ENCODE measurements at places on chromosomes 3 and 15.

DNA sequence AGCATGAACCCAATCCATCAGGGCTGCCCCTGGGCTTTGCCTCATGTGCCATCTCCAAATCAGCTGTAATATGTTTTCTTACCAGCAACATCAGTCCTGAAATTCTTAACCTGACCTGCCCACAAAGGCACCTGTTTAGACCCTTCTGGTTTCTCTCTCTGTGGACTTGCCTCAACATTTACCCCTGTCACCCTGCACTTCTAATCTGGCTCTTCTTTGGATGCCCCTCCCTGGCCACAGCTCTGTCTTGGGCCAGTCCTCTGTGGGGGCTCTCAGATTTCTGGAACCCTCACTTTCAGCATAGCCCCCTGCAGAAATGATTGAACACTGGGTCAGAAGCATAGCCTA lies 168.7 kb upstream of the STAC start:
- DNase-seq: no peak

GRCh38 chr3:12815719-12816118 lies 19.2 kb downstream of the CAND2 start:
- no peak for DNase-seq

DNA sequence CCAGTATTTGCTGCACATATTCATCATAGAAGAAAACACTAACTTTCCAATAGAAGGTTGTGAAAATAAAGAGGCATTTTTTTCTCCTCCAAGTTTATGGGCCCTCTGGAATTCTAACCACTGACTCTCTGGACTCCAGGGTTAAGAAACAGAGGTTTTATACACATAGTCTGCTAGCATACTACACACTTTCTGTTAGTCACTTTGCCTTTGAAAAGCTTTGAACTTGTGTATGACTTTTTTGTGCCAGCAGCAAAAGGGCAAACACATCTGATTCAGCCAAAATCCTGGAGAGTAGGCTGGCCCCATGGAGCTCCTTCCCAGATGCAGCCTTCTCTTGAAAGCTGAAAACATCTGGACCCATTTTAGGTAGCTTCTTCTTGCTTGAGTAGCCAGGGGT lies 6.2 kb downstream of the ZIC4 start:
- no peak for DNase-seq

GRCh38 chr3:178277605-178278004 lies 258.6 kb upstream of the KCNMB2 start:
- DNase-seq: no peak

DNA sequence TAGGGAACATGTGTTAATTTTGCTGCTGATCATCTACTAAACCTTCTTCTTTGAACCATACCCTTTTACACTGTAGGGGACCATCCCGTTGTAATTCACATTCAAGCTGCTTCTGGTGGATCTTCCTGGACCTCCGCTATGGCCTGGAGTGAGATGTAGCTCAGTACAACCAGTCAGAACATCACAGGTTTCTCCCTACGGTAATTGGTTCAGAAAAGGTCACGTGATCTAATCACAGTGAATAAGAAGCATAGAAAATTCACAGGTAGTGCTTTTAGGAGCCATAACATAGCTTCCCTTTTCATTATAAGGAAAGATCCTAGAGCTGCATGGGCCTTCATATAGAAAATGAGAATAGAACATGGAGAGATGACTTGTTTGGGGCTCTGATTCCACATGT lies 320.8 kb upstream of the PDZRN3 start:
- DNase-seq: no peak

GRCh38 chr3:129282727-129283327 lies 4.2 kb downstream of the HMCES start:
- DNase-seq: peak; percentile 89

Measured in GM12864 (cell line).